Tibial artery (tissue), 4 donors: ENCODE measurements at places on chromosomes 5 and 9.

DNA sequence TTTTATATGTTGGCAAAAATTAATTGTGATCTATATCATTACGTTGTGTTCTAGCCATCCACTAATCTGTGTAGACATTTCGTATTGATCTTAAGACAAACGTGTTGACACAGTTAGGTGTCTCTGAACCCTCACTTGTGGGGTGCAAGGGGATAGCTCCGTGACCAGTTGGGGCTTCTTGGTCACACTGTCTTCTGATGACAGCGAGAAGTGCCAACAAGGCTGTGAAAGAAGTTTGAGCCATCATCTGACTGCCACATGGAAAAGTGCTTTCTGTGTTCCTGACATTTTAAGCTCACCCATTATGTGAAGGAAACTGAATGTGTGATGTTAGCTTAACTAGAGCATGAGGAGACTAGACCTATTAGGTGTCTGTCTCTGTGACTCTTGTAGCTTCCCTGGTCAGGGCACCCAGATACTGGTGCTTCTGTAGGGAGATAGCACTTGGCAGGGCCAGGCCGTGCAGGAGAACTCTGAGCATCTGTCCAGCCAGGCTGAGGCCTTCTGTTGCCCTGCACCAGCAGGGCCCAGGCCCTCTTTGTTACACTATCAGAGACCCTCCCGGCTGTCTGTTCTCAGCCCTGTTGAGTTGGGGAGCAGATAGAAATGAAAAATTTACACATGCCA is 52.8 kb upstream of the PHF2 start:
- no peak for DNase-seq

GRCh38 chr5:136210259-136210658 is 17.3 kb upstream of the SMIM32 start:
- no peak for DNase-seq

GRCh38 chr5:527646-528628 is 3.7 kb upstream of the SLC9A3 start:
- no peak for DNase-seq

DNA sequence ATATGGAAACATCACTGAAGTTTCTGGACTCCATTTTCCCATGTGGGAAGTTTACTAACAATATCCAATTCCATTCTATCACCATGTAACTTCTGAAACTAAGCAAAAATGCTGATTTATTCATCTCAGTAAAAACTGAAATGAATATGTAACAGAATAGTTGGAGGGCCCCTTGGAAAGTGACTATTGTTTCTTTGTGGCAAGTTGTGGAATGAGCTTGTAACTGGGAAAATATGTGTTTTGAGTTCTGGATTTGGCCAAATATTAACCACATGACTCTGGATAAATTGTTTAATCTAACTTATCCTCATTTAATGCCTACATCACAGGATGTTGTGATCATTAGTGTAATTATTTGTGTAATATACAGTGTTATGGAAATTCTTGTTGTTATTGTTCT is 619.3 kb downstream of the TLE4 start:
- no peak for DNase-seq

DNA sequence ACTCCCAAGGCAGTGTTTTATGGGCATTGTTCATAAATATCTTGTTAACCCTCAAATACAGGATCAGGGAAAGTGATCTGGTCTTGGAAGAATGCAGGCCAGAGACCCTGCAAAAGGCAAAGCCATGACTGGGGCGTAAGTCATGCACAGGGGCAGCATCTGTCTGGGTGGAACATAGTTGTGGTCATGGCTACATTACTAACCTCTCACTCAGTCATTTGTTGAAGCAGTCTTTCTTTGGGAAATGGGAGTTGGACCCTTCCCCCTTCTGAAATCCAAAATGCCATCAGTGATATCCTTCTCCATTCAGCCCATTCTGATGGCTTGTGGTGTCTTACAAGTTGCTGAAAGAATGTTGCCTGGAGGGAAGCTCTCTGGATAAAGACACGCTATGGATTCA is 68.1 kb downstream of the GDNF start:
- no peak for DNase-seq

DNA sequence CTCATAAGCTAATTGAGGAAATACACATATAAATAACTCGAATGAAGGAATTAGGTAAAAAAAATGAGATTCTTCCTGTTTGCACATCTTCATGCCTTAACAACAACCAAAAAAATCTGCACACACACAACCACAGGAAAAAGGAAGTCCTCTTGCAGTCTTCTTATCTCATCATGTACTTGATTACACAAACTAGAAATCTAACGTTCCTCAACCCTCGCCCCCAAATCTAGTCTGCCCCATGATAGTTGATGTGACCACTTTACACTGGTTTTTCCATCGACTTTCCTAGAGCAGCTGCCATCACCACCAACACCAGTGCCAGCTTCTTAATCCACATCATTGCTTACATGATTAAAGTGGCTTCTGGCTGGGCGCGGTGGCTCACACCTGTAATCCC is 31.2 kb upstream of the RNU6ATAC start:
- no peak for DNase-seq

DNA sequence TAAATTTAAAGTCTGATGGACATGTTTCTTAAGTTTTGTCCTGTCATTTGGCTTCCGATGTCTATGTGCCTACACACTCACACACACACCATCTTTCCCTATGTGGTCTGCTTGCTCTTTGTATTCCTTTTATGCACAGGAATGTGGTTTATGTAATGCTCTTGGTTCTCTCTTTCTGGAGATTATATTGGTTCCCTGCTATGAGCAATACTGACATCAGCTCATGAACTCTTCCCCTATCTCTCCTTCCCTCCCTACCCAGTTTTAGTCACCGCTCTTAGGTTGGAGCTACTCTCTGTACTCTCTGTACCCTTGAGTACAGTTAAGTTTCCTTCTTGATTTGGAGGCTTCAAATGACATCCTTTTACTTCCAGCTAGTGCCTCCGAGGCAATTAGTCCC is 77.9 kb upstream of the MVB12B start:
- no peak for DNase-seq

DNA sequence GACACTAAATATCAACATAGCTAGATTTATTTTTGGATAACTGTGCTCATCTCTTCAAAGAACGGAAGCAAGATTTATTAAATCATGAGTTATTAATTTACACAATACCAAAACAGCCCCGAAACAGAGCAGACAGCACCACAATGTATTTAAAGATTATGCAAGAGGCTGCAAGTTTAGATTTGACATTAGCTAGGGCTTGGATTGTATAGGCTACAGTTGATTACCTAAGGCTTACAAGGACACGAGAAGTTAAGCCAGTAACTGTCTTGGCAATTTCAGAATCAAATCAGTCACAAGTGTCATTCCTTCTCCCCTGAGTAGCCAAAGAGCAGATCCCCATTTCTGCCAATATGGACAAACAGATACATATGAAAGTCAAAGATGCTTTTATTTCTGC is 152.6 kb downstream of the MED27 start:
- no peak for DNase-seq

GRCh38 chr5:91194824-91195381 is 188.2 kb downstream of the ARRDC3 start:
- DNase-seq, result no peak

DNA sequence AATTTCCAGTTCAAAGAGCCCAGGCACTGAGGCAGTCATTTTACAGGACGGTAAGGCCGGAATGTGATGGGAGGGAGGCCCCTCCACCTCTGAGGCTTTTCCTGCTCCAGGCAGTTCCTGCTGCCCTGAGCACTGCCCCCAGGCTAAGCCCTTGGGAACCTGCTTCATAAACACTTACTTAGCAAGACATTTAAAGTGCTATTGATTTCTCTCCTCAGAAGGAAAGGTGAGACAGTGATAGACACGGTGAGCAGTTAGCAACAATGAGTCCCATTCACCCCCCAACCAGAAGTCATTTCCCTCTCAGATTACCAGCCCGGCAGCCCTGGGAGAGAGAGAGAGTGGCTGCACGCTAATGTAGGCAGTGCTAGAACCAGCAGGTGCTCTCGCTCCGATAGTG is 462.5 kb downstream of the SPOCK1 start:
- no peak for DNase-seq

DNA sequence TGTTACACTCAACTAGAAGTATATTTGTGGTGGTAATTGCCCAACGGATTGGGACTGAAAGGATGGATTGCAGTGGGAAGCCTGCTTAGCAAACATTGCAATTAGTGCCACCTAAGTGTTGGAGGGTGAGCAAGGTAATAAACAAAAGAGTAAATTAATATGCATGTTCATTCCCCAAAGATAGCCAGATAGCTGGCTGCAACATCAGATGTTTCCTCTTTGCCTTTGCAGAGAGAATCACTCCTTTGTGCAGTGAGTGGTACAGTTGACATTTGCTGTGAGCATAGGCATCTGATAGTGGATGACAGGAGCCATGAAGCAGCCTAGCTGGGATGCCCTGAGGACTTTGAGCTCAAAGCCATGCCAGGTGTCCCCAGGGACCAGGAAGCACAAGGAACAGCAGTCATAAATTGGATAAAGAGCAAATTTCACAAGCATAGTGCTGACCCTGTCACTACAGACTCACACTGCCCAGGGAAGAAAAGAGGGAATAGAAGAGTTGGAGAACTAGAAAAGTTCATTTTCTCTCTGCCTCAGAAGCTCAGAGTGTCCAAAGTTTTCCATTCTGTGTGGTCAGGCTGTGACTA is 336.1 kb upstream of the SLC30A5 start:
- no peak for DNase-seq

- DNase-seq, result no peak
These were observed 24.3 kb downstream of the FBXO38 start for GRCh38 chr5:148408092-148408491.

- no peak for DNase-seq
These were observed 1.1 kb downstream of the RALGDS start for GRCh38 chr9:133119846-133120500.

DNA sequence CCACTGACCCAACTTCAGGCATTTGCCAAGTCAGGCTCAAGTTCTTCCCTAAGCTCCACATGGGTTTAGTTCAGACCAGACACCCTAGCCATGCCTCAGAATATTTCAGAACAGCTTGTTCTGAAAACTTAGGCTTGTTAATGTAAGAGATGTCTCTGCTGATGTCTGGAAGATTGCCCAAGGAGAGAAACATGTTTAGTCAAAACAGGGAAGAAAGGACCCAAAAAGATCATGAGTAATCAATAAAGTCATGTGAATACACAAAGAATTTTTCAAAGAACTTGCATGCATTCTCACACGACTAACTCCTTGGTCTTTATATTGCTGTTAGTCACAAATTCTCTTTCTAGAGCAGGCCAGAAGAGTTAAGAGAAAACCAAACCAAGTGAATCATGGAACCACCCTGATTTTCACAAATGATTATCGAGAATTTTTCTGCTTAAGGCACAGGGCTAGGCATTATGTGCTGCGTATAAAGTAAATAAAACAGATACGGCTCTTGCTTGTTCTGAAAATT is 158.1 kb upstream of the HMHB1 start:
- DNase-seq, result no peak

- DNase-seq, result no peak
These were observed 16.3 kb upstream of the PLCXD3 start for GRCh38 chr5:41526699-41527098.

DNA sequence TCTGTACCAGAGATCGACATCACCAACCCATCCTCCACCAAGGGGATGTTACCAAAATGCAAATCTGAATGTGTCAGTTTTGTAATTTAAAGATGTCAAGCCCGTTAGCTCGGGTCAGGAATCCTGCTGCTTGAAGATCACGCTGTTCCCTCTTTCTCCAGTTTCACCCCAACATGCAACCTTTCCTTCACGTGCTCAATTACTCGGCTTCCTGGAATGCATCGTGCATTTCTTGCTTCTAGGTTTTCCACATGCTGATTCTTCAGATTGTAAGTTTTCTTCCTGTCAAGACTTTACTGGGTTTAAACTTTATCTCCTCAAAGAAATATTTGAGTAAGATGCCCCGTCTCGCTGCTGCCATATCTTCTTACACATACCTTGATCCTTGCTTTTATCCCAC is 209.5 kb upstream of the SNX2 start:
- no peak for DNase-seq

- no peak for DNase-seq
These were observed 39.2 kb downstream of the TLE4 start for GRCh38 chr9:79610791-79611614.

DNA sequence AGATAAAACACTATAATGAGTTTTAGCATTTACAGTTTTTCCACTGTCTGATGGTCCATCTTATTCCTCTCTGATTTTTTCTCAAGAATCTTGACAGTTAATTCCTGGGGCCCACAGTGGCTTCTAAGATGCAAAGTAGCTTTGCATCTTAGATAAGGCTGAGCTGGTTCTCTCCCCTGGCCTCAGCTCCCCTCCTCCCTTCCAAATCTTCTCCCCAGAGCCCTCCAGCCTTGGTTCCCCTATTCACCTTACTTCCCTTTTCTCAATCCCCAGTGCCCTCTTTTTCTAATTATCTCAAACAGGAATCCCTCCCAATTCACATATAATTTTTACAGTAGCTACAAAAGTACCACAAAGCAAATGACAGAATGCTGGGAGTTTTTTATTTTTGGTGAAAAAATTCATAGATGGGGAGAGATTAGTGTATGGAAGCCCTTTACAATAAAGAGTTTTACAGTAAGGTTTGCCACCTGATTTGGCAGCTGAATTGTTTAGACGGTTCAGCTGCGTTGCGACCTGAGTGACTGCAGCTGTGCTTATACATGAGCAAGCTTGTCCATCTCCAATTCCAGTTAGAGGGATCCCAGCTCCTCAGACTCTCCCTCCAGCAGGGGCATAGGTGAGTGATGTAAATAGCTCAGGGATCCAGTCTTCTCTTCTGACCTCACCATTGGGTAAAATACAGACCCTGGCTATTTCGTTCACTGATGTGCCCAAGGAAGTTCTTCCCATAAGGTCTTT is 51.4 kb upstream of the CKMT2 start:
- no peak for DNase-seq

- DNase-seq, result no peak
These were observed 29.1 kb downstream of the GIN1 start for GRCh38 chr5:103090791-103091190.

DNA sequence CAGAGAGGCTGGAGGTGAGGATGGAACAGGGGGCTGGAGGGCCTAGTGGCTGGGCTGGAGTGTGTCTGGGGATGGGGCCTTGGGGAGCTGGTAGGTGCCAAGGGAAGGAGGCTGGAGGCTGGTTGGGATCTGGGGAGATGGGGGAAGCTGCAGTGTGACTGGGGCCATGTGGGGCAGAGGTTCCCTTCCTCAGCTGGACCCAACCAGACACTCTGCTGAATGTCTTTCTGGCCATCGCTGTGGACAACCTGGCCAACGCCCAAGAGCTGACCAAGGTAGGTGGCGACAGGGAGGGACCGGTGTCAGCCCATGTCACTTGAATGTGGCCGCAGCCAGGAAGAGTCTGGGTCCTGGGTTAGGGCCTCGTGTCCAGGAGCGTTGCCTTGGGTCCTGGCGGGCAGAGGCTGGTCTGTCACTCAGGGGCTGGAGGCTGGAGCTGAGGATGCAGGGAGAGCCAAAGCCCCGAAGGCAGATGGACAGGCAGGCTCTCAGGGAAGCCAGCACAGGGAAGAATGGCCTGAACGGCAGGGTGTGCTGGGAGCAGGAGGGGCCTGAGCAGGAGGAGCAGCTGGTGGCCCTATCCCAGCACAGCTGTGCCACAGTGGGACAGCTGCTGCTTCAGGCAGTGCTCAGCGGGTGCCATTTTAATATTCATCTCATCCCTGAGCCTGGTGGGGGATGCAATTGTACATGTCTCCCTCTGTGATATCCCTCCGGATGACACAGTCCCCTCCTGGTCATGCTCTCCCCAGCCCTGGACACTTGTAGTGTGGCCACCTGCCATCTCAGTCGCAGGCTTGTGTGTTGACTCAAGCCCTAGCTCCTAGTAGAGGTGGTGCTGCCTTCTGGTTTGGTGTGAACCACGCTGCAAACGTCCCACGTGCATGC is 132.5 kb downstream of the CACNA1B start:
- DNase-seq, result no peak

- no peak for DNase-seq
These were observed 43.9 kb downstream of the ARHGAP26 start for GRCh38 chr5:142814122-142814521.
